ENCODE measurements at places on chromosomes 12 and 14.
A peak's percentile ranks its signal among the peaks of the same experiment; 100 is the strongest.

GRCh38 chr12:132315507-132315906 is 13.9 kb downstream of the GALNT9 start:
- no peak for DNase-seq

DNA sequence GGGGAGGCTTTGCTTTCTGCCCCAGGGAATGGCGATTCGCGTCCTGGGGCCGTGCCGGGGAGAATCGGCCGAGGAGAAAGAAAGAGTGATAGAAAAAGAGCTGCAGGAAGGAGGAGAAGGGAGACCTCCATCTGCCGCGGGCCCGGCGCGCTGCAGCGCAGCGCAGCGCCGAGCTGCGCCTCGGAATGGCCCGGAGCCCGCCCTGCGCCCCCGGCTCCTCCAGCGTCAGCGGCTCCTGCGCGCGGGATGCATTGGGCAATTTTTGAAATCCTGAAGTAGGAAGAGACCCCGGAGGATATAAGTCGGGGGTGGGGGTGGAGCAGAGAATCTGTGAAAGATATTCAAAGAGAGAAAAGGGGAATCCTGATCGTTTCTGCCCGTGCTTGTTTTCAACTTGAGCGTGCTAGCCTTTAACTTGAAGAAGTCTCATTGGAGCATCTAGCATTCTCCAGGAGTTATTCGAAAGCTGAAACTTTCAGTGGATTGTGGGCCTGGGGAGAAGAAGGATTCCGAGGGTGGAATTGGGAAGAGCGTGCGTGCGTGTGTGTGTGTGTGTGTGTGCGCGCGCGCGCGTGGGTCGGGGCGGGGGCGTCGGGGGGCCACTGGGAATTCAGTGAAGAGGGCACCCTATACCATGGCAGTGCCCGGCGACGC is 441 bp downstream of the PDE3A start:
- peak; percentile 60 for DNase-seq

DNA sequence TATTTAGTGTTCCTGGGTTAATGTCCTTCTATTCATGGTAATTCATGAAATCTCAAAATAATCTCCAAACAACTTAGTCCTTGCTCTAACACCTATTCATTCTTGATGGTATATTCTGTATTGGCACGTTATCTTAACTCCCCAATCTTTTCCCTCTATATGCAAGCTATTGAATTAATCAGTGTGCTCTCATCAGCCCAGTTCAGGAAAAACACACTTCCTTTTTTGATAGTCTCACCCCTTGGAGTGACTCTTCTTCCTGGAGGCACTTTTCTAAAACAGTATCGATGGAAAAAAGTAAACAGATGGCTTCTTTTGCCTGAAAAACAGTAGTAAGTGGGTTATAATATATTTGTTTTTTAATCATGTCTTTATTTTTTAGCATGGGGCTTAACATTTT is 28.6 kb downstream of the TULP3 start:
- no peak for DNase-seq

DNA sequence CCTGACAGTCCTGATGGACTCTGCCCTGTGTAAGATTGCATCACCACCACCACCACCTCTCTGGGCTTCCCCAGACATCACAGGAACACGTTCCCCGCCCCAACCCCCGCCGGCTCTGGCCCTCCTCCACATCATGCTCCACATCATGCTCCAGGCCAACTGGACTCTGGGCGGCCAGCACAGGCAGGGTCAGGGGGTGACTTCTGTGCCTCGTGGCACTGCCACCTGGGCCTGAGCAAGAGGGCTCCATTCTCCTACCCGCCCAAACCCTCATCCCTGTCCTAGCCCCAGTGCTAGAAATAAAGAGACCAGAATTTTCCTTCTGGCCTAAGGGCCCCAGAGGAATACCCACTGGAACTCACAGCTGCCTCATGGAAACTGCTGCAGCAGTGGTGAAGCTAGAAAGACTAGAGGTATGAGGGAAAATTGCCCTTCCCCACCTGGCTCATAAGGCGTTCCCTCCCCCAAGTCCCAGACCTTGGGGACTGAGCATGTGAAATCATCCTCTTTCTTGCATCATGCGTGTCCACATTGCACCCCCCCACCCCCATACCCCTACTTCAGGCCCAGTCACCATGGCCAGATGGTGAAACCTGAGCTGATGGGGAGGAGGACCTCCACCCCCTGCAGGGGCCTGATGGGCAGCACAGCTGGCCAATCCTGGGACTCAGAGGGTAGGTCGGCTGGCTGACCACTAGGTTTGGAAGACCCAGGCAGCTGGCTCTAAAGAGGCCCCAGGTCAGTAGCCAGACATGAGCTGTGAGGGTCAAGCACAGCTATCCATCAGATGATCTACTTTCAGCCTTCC is at the start of gene INHBE:
INHBE (plus strand) TSS at position 742 of the 808 bp plus-strand sequence. CDS start 230 bp downstream, outside the sequence.
- peak; percentile 59 for DNase-seq

GRCh38 chr12:93766796-93767523 is 89.8 kb downstream of the CRADD start:
- DNase-seq, result peak; percentile 64

DNA sequence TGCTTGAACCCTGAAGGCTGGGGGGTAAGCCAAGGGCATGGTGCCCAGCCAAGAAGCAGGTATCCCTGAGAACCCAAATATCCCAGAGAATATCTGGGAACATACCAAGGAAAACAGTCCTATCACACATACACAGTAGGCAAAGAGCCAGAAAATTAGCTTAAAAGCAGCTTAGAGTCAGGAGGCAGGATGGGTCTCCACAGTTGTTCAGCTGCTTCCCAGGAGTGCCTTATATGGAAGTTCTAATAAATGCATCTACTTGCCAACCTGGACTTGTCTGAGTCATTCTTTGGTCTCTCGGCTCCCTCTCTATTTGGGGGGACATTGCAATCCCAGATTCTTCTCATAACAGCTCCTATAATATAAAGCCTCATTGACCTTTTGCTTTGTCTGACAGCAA is 9.0 kb upstream of the GPR135 start:
- no peak for DNase-seq

Data from AG20443 (cell line).